ENCODE measurements at places on chromosomes 5 and 9. TPM values are rescaled to one million over a fixed set of nuclear protein-coding genes. Genes with fewer than 3 reads are reported as not detected.

ADAMTSL2 gene
- 0.69 TPM for polyA plus RNA-seq

PLPP7 gene
- 1.1 TPM for polyA plus RNA-seq

- DNase-seq, result no peak
These were observed 55.5 kb downstream of the PRRC1 start for GRCh38 chr5:127572930-127573329.

TMEM161B gene
- polyA plus RNA-seq, result 31.8 TPM

DNA sequence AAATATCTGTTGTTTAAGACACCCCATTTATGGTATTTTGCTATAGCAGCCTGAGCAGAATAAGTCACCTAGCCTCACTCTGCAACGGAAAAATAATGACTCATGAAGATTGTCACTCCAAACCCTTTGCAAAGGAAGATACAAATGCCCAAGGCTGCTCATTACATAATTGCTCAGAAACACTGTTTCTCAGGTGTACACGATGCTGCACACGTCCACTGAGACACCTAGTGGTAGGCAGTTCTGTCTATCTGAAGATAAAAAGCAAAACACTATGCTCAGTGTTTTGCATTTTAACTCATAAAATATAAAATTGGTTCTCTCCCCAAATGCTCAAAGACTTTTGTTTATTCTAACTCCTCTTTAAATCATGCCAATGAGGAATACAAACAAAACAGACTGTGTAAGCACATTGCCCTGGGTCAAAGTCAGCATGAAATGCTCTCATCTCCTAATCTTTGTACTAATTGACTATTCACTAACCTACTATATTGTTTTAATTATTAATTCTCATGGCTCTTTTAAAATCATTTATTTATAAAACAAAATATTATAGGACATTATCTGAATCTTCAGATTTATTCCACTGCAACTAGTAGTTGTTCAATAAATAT, 7.7 kb upstream of the TSLP start:
- DNase-seq, result peak; percentile 6

SLC34A3 gene
- polyA plus RNA-seq, result 36.9 TPM

DNA sequence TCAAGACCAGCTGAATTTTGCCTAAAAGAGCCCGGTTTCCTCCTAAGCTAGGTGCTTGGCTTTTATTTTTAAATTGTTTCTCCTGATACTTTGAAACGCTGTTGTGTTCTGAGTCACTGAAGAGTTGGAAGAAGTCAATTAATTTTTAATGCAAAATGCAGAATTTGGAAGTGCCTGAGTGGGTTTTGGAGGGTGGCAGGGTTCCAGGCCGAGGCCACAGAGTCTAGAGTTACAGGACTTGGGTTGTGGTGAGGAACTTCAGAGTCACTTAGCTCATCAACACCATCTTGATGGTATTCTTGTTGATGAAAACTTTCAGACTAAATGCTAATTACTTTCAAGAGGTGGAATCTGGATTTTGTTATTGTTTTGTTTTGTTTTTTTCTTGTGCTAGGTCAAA, 130.6 kb downstream of the PDZD2 start:
- DNase-seq, result no peak

GRCh38 chr9:114046875-114047274, 31.2 kb downstream of the AMBP start:
- DNase-seq, result no peak

GRCh38 chr5:15664961-15665360, 165.0 kb downstream of the FBXL7 start:
- no peak for DNase-seq

DNA sequence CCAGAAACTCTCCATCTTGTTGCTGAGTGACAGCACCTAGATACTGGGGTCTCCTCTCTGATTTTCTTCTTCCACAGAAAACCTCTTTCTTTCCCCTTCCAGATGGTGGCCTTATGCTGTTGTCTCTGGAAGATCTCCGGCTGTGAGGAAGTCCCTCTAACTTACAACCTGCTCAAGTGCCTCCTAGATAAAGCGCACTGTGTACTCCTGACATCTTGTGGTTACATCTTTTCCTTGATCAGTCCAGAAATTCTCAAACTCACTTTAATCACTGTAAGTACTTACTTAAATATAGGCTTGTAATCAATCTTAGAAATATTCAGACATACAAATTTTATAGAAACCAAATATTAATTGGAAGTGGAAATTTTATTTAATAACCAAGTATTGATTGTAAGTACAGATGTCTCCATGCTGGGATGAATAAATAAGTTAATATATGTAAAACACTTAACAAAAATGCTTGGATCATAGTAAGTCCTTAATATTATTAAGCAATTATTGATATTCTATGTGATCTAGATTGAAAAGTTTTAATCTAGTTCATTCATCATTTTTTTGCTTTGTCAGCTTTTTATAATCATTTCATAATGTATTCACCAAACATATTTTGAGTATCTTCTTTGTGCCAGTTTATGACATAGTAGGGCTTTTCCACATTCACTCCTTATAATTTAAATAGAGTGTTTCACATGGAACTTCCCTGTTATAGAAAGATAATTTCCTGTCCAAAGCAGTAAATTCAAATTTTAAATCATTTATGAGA, 1381.4 kb upstream of the CDH6 start:
- peak; percentile 17 for DNase-seq

- no peak for DNase-seq
These were observed 15.3 kb downstream of the HNRNPH1 start for GRCh38 chr5:179608131-179608581.

- no peak for DNase-seq
These were observed 38.7 kb upstream of the UBTD2 start for GRCh38 chr5:172322028-172322965.

GRCh38 chr9:127731938-127732337, 3.2 kb downstream of the TOR2A start:
- no peak for DNase-seq

TAF11L8 gene
- polyA plus RNA-seq, result not detected

GRCh38 chr9:69622676-69623075, 49.5 kb downstream of the APBA1 start:
- DNase-seq, result peak; percentile 3

- no peak for DNase-seq
These were observed 90.4 kb upstream of the IL6ST start for GRCh38 chr5:56085193-56085592.

- DNase-seq, result no peak
These were observed 236.0 kb downstream of the MED10 start for GRCh38 chr5:6142353-6142752.

FRMPD1 gene
- 0.61 TPM for polyA plus RNA-seq

- no peak for DNase-seq
These were observed 56.1 kb downstream of the EBF1 start for GRCh38 chr5:159043590-159043989.

DNA sequence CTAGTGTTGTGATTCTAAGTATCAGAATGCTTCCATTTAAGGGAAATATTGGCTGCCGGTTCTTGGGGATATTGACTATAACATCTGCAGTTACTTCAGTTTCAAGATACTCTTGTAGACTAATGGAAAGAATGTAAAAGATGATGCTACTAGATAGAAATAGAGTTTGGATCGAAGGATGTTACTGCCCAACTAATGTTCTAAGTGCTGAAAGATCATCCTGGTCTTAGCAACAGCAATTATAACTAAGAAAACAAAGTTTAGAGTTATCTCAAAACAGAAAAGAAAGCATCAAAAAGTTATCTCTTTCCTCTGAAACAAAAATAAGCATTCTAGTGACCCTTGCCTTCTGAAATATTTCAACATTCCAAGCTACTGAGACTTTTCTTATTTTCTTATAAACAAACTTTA, 49.9 kb downstream of the ITGA1 start:
- no peak for DNase-seq

DNA sequence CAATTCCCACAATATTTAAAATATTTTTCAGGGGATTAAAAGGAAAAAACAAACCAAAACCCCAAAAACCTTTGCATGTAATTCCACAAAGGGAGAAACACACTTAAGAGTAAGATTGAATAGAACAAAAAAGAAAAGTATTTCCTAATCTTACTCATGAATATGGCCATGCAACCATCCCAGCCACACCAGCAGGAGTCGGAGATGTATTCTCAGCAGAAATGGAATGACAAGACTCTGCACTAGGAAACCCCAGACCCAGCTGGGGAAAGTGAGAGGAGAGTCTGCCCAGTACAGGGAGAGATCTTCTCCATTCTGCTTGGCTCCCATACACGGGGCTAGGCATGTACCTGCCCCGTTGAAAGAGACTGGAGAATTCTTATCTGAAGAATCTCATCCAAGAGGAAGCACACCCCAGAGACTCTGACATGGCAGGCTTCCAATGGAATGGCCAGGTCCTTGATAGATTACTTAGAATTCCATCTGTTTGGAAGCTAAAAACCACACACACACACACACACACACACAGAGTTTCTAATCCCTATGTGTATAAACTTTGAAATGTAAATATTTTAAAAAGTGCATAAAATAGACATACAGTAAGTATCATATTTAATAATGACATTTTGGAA, 118.8 kb downstream of the GADD45G start:
- no peak for DNase-seq

ADAMTS19 gene
- polyA plus RNA-seq, result 4.8 TPM

DNA sequence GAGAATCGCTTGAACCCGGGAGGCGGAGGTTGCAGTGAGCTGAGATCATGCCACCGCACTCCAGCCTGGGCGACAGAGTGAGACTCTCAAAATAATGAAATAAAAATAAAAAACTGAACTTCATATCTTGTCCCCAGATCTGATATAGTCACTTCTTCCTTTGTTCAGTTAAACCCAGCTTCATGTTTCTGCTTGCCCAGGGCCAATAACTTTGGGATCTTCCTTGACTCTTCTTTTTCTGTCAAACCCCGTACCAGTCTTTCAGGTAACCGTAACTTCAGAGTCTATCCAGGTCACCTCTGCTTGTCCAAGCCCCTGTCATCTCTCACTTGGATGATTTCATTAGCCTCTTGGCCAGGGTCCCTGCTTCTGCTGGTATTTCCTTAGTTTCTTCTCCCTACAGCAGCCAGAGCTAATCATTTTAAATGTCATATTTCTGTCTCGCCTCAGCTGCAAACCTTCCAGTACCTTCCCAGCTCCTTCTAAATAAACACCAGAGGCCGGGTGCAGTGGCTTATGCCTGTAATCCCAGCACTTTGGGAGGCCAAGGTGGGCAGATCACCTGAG, 19.7 kb upstream of the ABL1 start:
- DNase-seq, result no peak

NTNG2 gene
- 0.40 TPM for polyA plus RNA-seq

DNA sequence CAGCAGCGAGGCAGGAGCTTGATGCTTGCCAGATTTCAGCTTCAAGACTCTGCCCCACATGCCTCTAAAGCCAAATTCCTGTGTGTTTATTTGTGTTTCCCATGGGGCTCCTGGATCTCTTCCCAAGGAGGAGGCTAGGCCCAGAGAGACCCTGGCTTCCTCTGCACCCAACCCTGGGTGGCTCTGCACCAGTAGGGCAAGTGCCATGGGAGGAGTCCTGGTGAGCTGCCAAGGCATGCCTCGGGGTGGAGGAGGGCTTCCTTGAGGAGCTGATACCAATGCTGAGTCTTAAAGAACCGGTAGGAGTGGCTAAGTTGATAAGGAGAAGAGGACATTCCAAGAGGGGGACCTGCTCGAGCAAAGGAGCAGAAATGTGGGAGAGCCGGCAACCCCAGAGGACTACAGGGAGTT, 6.8 kb upstream of the TIFAB start:
- no peak for DNase-seq

GRCh38 chr5:178385496-178385890, 152.9 kb upstream of the PHYKPL start:
- DNase-seq, result no peak

ZDHHC11 gene
- 41.0 TPM for polyA plus RNA-seq

DNA sequence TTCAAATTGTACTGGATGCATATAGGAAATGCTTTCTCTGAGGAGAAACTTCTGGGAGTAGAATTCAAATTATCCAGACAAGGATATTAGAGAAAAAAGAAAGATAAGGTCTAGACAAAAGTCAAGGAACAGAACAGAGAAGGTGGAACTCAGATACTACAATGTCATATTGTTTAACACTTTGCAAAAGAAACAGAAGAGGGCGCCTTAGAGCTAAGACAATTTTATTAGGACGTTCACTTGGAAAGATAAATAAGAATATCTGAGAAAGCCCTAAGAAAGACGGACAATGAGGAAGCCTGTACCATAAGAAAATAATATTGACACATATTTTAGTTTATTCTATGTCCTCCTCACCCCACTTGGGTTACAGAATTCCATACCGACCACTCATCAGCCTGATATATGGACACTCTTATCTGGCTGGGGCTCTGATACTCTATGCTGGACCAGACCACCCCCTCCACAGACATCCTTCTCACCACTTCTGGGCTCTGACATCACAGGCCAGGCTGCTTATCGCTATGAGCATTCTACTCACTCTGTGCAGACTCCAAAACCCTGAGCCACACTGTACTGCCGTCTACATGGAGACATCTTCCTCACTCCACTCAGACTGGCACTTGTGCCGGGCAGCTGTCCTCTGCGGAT, 9.1 kb upstream of the AK3 start:
- DNase-seq, result peak; percentile 20

DNA sequence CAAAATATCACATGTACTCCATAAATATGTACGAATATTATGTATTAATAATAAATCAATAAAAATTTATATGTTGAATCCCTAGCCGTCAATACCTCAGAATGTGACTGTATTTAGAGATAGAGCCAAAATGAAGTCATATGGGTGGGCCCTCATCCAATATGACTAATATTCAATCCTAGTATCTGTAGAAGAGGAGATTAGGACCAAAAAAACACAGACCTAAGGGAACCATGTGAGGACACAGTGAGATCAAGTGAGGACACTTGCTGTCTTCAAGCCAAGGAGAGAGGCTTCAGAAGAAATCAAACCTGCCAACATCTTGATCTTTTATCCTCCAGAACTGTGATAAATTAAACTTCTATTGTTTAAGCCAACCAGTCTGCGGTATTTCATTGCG, 3.7 kb upstream of the AMACR start:
- DNase-seq, result no peak

- no peak for DNase-seq
These were observed 58.7 kb downstream of the KLF9 start for GRCh38 chr9:70355801-70356200.

DNA sequence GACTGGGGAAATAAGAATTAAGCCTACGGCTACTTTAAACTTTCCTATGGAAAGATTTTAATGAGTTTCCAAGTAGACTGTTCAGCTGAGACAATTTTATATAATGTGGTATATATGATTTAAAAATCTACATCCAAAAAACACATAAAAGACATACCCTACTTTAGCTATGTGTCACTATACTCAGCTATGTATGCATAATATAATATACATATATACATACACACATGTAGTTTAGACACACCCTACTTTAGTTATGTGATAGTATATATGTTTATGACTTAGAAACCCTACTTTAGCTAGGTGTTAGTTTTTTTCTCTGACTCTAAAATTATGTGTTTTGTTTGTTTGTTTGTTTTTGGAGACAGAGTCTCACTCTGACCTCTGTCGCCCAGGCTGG, 100.5 kb upstream of the DAB2 start:
- no peak for DNase-seq

GRCh38 chr9:136283291-136284235, 20.3 kb downstream of the CCDC187 start:
- peak; percentile 43 for DNase-seq

IRGM gene
- polyA plus RNA-seq, result 0.09 TPM

DNA sequence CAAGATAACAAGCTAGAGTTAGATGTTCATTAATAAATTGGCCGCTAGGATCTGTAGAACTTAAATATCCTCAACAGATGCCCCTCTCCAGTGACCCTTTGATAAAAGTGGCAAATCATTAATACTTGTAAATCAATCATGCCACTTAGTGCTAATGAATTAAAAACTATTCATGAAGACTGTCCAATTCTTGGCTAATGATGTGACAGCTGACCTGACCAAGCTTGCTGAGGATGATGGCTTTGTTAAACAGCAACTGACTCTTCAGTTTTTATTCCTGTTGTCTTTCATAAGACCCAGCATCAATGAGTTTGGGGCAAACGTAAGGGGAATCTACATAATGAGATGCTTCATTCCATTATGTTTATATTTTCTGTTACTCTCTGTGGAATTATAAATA, 396.8 kb upstream of the NMUR2 start:
- no peak for DNase-seq

Measured in large intestine (tissue), 12 donors.